Activated CD8-positive, alpha-beta memory T cell treated with anti-CD3 and anti-CD28 coated beads for 1 hour (primary cell): ENCODE measurements at places on chromosomes 13 and 19.

DNA sequence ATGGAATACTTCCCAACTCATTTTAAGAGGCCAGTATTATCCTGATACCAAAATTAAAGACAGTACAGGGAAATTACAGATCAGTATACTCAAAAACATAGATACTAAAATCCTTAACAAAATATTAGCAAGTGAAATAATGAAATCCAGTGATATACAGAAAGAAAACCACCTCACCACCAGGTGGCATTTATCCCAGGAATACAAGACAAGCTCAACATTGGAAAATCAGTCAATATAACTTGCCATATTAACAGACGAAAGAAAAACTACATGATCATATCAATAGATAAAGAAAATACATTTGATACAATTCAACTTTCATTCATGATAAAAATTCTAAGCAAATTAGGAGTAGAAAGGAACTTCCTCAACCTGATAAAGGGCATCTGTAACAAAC, 6.7 kb upstream of the GNA15 start:
- no peak for DNase-seq

- no peak for DNase-seq
Measured at GRCh38 chr19:18972301-18972811, 31.3 kb upstream of the HOMER3 start.

DNA sequence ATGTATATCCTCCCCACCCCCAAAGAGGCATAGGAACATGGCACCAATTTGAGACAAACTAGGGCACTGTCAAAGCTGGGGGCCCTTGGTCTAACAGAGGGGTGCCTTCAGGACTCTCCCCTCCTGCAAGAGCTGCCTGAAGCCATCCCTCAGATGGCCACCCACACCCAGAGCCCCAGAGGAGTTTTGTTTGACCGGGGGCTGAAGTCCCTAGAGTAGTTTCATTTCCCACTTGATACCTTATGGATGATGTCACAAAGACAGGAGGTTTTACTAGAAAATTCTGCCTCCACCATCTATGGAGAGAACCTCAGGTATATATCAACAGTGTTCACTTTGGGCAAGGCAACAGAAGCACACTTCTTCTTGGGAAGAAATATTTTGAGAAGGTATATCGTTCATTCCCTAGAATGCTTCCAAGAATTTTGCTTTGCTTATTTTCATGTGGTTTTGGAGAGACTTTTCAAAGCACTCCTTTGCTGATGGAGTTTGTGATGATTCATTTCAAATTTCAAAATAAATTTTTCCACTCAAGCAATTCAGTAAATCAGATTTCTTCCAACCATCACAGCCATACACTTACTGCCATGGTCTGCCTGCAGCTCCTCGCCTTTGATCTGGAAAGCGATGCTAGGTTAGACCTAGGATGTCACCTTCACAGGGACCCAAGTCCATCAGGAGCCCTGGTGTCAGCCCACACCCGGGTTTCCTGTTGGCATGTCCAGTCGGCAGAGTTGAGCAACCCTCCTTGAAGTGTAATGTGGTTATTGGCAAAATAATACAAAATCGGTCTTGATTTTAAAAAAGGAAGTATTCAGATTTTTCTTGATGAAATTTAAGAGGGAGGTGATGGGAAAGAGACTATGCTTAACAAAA, 207.0 kb downstream of the SHISA2 start:
- DNase-seq, result no peak

GRCh38 chr13:74129500-74130191, 4.6 kb downstream of the KLF12 start:
- DNase-seq, result no peak

DNA sequence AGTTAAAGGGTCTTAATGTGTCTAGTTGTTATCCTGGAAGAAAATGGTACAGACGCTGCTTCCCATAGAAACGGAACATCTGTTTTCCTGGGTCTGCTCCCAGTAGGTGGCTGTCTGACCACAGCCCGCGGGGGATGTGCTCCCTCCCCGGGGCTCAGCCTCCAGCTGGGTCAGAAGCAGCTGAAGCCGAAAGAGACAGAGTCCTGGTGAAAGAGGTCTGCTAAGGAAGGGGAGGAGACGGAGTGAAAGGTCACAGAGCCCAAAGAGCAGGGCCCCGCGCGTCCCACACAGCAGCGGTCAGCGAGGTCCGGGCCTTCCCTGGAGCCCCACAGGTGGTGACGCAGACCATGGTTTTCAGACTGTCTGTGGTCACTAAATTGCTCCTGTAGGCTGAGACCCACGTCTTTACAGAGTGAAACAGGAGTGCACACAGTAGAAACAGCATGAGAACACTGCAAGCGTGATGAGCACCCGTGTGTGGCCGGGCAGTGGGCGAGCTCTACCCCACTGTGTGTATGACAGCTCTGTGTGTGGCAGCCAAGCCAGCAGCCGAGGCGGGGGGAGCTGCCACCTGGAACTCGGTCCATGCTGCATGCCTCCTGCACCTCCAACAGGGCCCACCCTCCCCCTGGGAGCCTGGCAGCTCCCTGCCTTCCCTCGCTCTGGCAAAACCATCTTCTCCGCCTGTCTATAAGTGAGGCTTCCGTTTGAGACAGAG, 52.0 kb upstream of the C13orf46 start:
- no peak for DNase-seq

GRCh38 chr19:34990578-34991192, 9.4 kb upstream of the GRAMD1A start:
- no peak for DNase-seq

GRCh38 chr19:5567970-5568407, 236 bp upstream of the TINCR start:
- DNase-seq, result no peak

DNA sequence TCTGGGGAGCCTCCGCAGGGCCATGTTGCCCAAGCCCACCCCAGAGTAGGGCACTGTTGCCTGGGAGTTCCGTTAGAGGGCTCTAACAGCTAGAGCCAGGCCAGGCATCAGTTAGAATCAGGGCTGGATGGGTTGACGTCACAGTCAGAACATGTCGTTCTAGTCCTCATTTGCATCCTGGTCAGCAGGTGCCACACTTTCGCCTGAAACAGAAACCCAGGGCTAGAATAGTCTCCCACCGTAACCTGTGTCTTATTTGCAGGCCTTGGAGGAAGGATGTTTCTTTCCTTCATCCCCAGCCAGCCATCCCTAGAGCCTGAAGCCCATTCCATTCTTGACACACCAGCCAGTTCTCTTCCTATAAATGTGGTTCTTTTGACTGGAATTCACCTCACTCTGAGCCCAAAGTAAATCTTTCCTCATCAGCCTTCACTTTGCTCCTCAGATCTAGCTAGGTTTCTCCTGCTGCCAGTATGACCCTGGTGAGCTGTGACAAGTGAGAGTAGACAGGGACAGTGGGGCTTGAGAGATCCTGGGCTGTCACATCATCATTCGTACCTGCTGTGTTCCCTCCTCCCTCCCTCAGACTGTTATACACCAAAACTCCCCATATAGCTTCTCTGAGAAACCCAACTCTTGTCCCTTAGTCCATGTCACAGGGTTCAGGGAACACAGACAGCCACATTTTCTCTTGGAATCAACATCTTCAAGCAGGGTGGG, 12.2 kb upstream of the CCDC97 start:
- no peak for DNase-seq

DNA sequence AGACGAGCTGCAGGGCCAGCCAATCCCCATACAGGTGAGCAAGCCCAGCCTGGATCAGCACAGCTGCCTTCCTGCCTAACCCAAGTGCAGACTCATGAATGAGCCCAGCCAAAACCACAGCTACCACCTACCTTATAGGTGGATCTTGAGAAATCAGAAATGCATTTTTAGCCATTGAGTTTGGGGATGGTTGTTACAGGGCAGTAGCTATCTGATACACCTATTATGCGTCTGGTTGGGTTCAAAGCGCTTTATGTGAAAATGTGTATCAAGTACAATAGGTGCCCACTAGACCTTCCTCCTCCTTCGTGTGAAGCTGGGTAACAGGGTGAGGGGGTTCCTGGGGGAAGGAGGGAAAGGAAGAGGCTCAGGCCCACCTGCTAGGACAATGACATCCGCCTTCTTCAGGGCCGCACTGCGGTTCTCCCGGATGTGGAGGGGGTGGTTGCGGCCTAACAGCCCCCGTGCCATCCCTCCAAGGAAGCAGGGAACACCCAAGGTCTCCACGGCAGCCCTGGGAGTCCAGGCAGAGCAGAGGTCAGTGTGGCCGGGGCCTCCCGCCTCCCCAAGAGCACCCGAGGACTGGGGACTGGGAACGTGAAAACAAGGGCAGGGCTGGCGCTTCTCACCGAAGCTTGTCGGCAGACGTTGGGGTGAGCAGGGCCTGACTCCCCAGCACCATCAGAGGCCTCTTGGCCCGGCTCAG, 11.7 kb downstream of the SYDE1 start:
- no peak for DNase-seq

DNA sequence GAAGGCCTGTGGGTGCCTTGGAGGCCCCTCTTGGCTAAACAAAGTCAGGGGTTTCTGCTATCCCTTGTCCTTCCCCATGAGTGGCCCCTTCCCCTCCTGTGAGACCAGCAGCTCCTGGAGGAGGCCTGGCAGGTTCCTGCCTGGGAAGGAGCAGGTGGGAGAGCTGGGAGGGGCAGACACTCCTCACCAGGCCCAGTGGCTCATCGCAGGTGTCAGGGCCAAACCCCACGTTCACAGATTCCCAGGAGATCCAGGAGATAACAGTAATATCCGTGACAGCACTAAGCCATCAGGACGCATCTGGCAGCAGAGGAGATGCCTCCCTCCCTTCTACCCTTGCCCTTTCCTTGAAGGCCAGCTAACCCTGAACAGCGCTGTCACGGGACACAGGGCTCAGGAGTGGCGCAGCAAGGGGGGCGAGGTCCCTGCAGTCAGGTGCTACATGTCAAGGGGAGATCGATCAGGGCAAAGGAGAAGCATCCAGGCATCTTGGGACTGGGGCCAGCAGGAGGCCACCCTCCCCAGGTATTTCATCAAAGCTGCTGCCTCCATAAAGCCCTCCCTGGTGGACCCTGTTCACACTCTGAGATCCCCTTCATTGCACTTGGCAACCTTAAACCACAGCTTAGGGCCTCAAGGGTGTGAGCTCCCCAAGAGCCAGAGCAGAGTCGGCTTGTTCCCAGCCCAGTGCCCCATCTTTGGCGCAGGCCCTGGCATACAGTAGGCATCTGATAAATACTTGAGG, 4.8 kb downstream of the CEBPA start:
- DNase-seq, result no peak

DNA sequence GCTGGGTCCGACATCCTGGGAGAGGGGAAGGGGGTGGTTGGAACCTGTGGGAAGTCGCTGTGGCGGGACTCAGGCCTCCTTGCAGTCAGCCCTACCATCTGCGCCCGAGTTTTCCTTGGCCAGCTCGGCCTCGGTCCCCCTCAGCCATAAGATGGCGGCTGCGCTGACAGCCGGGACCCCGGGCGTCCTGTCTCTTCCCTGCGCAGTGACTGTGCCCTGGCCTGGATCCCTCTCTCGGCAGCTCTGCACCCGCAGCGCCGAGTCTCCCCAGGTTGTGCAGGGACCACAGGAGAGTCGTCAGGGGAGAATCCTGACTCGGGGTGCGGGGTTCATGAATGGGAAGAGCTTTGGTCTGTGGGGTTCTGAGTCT, 345 bp downstream of the ZNF257 start:
- no peak for DNase-seq

GRCh38 chr13:70889163-70889562, 780.9 kb upstream of the KLHL1 start:
- DNase-seq, result no peak

- DNase-seq, result no peak
Measured at GRCh38 chr13:97321616-97322321, 99.6 kb downstream of the MBNL2 start.

DNA sequence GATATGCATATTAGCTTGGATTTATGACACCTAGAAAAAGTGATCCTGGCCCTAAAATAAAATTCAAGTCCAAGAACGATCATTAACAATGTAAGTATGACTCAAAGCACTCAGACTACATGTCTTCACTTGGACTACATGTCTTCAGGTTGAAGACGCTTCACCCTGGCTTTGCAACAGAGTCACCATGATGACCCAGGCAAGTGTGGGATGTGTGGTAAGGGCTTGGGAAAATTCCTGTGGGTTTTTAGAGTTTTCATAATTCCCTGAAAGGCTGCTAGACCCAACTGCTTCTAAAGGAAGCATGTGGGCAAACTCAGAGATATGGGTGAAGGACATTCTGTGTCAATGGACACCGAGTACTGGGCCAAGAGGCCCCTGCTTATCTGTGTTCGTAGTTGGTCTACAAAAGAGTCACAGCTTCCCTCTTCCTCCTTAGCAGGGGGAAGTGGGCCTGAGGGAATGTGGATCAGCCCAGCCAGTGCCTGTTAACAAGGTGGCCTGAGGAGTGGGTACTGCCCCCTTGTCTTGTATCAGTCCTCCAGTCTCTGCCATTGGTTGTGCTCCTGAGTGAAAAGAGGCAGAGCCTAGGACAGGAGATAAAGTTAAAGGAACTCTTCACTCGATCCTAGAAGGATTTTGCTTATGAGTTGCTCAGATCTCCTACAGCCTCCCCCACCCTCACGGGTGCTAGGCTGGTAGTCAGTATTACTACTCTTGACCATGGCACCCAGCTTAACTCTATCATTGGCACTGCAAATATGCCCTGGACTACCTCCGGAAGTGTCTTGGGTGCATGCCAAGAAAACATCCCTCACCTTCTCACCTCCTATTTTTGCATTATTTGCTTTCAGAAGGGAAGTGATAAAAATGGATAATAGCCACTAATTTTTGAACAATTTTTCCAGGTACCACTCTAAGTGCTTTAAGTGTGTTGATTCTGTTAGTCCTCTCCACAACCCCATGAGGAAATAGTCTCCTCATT, 406.3 kb downstream of the COG6 start:
- no peak for DNase-seq

- DNase-seq, result no peak
Measured at GRCh38 chr19:6196361-6196760, 60.9 kb downstream of the ACSBG2 start.

GRCh38 chr13:42064966-42065365, 16.5 kb downstream of the DGKH start:
- no peak for DNase-seq

DNA sequence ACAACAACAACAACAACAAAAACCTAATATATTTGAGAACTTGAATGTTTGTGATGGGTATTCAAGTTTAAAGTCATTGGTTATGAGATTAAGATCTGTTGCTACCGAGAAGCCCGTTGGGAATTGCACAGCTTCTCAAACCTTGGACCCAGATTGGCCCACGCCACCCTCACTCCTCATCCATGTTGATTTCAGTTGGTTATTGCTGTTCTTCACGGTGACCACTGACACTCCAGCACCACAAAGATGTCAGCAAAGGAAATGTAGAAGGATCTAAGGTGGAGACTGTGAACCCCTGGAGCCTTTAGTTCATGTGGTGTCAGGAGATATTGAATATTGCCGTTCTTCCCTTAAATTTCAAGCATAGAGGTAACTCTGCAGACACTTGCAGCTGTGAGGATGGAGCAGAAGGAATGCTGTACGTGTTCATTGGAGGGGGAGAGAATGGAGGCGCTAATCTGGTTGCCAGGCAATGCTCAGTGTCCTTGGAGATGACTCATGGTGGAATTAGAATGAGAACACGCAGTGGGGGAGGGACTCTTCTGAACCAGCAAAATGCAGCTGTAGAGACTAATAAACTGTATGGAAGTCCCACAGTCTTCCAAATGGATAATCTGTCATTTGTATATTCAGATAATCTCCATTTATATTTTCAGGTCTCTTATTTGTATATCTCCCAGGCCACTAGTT, 20.8 kb upstream of the ZNF835 start:
- DNase-seq, result no peak
